ENCODE measurements at places on chromosomes 6 and 20. TPM values are rescaled to one million over a fixed set of nuclear protein-coding genes. Genes with fewer than 3 reads are reported as not detected.

DNA sequence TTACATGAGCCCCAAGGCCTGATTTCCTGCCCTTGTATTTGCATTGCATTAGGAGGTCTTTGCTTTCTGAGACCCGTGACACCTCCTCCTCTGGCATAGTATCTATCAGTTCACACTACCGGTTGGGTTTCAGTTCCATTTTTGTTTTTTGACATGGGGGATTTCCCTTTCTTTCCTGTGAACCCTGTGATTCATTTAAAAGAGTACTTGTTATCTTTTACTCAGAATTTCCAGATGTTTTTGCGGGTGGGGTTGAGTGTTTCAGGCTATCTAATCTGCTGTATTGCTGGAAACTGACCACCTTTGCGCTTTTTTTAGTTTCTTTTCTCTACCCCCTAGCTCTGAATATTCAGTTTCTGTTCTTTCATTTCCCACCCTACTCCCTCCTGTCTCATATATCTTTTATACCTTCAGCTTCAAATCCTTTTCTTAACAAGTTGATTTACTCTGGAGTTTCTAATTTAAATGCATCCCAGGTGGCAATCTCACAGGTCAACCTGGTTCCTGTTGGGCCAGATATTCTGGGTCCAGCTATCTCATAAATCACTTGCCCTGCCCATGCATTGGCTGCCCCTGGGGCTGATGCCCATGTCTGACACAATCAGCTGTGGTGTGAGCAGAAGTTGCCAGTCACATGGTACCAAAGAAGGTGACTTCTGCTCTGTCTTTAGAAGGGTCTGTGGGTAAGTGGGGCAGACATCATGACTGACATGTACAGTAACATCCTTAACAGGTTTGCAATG is 14.3 kb upstream of the NCOA3 start:
- peak; percentile 8 for DNase-seq

TBX18 gene
- 35.3 TPM for total RNA-seq

DNA sequence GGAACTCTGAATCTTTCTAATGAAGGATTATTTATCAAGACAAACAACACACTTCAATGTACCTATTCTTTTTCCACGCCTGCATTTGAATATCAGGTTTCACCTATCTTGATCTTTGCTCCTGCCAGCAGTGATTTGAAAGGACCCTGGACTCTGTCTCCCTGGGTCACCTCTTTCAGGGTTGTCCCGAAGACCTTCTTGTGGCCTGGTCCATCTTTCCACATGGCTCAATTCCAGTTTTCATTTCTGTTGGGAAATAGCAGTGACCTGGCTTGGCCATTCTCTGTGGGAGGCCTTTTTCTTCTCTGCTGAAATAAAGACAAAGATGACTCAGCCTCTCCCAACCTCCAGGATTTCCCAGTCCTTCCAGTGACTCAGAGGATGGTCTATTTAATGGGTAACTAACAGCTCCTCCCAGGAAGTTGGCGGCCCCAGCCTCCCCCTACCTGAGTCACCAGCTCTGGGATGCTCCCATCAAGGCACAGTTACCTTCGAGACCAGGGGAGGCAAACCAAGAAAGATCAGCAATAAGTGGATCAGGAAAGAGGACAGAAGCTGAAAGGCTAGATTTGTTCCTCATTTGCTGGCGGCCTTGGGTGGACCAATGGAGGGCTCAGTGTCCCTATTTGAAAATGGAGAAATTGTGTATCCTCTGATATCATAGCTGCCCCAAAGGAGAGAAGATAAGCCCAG is 120.2 kb upstream of the RNF24 start:
- DNase-seq, result peak; percentile 93

- DNase-seq, result no peak
Observed at GRCh38 chr20:8507231-8507630, 375.2 kb downstream of the PLCB1 start.

GRCh38 chr6:7703148-7703680 is 22.7 kb upstream of the BMP6 start:
- no peak for DNase-seq

DNA sequence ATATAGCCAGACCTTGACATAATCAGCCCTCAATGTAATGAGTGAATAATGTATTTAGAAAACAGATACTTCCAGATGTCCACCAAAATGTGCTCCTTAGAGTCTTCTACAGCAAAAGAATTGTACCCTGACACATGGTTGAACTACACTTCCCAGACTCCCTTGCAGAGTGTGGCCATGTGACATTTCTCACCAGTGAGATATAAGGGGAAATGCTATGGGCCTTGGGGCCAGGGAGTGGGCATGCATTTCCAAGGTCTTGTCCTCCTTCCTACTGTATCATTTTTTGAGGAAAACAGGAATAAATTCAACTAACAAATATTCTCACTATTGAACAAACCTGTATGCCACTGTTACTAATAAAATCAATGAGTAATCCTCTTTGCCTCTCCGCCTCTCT is 211.4 kb upstream of the SMLR1 start:
- DNase-seq, result no peak

DNA sequence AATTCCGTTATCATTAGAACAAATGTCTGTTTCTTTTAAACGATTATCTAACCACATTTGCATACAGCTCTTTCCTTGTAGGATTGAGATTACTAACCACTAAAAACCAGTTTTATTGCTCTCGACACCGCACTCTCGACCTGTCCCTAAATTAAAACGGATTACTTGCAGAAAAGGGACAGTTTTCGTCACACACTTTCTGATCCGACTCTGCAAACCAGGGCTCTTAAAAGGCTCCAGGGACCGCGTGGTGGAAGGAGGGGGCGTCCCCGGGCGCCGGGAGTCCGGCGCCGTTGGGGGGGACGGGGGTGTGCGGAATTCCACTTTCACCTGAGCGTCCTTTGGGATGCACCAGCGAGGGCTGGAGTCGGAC is 731 bp downstream of the MAK start:
- DNase-seq, result no peak

GLP1R gene
- total RNA-seq, result not detected

DNA sequence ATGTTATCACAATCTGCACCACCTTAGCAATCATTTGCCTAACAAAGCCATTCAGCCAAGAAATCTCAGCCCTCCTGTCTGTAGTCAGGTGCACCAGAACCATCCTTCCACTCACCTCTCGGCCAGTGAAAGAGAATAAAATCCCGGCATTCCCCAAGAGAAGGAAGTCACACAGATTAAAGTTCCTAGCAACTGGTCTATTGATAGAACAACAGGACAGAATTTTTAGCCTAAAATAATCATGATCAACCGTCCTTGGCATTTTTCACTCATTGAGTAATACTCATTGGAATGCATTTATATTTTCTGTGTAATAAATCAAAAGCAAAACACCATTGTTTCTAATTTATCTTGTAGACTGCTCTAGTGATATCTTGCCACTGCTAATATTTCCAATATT is 85.7 kb upstream of the CDH4 start:
- no peak for DNase-seq

- no peak for DNase-seq
Observed at GRCh38 chr6:22069306-22069800, 227.5 kb downstream of the PRL start.

- DNase-seq, result no peak
Observed at GRCh38 chr6:142696123-142697000, 248.6 kb downstream of the HIVEP2 start.

DNA sequence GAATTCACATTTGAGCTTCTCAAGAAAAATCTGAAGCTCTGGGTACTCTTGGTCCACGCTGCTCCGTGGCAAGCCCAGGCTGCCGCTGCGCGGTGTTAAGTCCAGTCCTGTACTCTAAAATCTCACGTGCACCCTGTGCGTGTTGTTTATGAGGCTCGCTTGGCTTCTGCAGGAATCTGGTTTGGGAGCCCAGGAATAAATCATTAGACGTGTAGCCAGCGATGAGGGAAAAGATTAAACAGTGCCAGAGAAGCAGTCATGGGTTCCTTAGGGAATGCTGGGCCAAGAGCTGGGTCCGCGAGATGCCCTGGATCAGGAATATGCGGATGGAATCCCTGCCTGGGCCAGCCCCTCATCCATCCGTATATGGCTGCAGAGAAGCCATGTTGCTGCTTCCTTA is 87.3 kb downstream of the KCNB1 start:
- DNase-seq, result no peak

DNA sequence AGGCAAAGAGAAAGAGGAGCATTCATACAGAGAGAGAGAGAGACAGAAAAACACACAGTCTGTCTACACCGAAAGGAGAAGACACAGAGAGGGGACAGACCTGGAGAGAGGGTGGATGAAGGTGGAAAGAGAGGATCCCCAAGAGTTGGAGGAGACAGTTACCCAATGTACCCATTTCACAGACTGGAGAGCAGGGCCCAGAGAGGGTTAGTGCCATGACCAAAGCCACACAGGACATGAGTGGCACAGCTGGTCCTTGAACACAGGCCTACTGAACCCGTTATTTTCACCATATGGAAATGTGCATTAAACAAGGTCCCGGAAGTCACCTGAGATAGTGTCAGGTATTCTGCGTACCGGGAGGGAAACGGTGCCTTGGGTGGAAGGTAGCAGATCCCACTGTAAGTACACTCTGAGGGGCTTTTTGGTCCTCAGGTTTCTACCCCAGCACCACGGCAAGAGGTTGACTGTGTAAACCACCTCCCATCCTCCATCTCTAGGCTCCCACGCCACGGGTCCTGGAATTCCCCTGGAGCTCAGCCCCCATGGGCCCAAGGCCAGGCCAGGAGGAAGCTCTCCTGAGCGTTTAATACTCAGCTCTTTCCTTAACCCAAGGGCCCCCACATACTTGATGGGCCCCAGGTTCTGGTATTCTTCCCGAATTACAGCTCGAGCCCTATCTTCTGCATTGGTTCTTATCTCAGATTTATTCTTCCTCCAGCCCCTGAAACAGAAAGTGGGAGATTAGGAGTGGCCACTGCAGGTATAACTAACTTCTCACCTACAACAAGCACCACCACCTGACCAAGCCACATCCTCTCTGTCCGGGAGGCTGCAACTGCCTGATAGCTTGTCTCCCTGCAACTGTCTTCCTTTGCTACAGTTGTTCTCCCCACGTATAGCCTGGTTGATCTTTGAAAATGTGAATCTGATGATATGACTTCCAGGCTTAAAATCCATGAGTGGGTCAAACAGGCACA is 38.4 kb upstream of the OCSTAMP start:
- no peak for DNase-seq

DNA sequence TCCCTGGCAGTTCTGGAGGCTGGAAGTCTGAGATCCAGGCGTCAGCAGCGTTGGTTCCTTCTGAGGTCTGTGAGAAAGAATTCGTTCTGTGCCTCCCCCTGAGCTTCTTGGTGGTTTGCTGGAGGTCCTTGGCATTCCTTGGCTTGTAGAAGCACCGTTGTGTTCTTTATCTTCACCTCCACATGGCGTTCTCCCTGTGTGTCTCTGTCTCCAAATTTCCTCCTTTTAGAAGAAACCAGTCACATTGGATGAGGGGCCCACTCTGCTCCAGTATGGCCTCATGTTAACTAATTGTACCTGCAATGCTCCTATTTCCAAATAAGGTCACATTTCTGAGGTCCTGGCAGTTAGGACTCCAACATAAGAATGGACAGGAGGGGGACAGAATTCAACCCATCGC is 73.0 kb upstream of the BACH2 start:
- no peak for DNase-seq

GRCh38 chr20:6700563-6701329 is 66.7 kb upstream of the BMP2 start:
- DNase-seq, result peak; percentile 90

GRCh38 chr6:67393356-67393755 is 1241.7 kb upstream of the ADGRB3 start:
- DNase-seq, result no peak

DNA sequence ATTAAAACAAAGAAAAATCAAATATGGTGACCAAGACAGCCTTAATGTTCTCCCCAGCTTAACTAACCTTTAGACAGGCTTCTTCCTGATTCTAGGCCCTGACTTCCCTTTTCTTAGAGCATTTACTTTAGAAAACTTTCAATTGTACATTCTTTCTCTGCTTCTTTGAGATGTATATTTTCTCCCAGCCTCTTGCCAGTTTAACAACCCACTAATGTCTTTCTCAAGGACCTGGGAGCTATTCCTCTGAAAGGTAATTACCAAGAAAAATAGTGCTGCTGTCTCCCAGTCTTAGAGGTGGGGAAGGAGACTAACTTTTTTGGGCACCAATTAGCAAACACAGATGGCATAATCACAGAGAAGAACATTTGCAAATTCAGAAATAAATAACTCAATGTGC is 62.8 kb upstream of the KCNQ5 start:
- no peak for DNase-seq

GRCh38 chr6:144647406-144647964 is 362.4 kb downstream of the UTRN start:
- no peak for DNase-seq

GRCh38 chr6:93644611-93645010 is 225.3 kb upstream of the EPHA7 start:
- DNase-seq, result peak; percentile 3

DNA sequence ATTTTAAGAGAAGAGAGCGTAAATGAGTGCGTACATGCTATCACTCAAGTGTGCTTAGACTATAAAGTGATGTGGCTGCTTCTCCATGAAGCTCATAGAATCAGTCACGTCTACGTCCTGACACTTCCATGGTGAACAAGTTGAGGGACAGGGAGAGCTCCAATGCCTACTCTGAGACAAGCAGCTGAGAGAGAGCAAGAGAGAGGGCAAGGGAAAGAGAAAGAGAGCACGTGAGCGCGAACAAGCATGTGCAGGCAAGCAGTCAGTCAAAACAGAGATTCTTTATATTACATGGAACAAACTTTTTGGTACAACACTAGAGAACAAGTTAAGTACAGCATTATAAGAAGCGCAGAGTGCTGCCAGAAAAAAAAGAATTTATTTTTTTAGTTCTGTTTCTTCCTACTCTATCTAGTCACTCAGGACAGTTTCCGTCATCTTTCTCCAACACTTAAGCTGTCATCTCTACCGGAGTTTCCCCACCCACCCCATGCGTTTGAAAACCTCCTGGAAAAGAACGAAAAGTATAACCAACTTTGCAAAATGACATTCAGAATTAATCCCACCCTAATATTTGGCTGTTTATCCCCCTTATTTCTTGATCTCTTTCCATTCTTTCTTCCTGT is 61.8 kb downstream of the EPB41L2 start:
- DNase-seq, result no peak

- no peak for DNase-seq
Observed at GRCh38 chr6:110410511-110410910, 4.9 kb downstream of the DDO start.

- DNase-seq, result no peak
Observed at GRCh38 chr6:159687341-159687740, 5.7 kb downstream of the SOD2 start.

CLPSL2 gene
- total RNA-seq, result not detected

DNA sequence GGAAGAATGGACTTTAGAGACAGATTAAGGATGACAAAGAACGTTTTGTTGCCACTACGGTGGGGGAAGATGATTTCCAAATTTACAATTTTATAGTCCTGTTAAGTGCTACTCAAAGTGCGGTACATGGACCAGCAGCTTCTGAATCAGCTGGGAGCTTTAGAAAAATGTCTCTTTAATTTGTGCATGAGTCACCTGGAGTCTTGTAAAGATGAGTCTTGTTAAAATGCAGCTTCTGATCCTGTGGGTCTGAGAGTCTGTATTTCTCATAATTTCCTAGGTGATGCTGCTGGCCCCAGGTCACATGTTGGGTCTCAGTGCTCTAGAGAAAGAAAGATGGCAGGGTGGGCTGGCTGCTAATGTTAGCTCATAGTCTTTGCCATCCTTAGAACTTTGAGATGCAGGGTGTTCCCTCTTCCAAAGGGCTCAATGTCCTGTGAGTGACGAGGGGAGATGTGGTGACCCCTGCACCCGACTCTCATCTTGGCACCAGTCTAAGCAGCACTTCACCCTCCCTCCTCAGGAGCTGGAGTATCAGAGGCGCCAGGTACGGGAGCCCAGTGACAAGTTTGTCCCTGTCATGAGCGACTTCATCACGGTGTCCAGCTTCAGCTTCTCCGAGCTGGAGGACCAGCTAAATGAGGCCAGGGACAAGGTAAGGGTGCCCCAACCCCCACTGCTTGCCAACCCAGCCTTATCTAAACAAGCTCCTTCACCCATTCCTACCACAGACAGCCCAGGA is 34.5 kb downstream of the MOCS1 start:
- DNase-seq, result no peak

TAAR6 gene
- total RNA-seq, result not detected
